ENCODE measurements at places on chromosomes 3 and 15. TPM values are rescaled to one million over a fixed set of nuclear protein-coding genes. Genes with fewer than 3 reads are reported as not detected.

TLE3 gene
- total RNA-seq, result 108 TPM

CLEC3B gene
- not detected for total RNA-seq

LIPH gene
- 0.21 TPM for total RNA-seq

PCOLCE2 gene
- 18.3 TPM for total RNA-seq

GRCh38 chr15:64635499-64636495, 139.6 kb downstream of the RBPMS2 start:
- no peak for DNase-seq

DNA sequence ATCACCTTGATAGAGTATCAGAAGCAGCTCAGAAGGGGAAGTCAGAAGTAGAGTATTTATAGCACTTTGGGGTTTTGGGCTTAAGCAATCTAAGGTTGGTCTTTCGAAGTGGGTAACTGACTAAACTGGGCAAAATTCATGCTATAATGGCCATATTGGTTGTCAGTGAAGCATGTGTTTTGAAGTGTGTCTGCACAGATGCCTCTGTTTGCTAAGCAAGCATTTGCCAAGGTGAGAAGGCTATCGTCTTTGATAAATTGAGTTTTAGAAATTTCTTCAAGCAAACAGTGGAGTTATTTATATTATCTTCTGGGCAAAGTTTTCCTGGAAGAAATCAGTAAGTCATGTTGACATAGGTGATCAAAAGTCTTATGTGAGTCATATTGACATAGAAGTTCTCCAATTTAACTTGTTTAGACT, 412.8 kb upstream of the TGFBR2 start:
- DNase-seq, result no peak

DNA sequence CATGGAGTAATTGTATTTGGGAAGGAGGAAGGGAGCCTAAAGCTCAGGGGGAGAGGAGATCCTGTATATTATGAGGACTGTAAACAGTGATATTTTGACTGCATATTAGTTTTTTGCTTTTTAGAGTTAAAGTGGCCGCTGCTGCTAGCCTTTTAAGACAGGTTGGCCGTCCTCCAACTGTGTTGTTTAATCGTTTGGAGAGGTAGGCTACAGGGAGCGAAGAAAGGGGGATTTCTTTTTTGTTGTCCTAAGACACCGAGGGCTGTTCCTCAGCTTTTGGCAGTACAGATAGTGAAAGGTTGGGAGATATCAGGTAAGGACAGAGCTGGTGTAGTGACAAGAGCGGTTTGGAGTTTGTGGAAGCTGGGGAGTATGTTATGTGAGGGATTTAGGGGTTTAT, 38.2 kb upstream of the RNF7 start:
- DNase-seq, result no peak

DNA sequence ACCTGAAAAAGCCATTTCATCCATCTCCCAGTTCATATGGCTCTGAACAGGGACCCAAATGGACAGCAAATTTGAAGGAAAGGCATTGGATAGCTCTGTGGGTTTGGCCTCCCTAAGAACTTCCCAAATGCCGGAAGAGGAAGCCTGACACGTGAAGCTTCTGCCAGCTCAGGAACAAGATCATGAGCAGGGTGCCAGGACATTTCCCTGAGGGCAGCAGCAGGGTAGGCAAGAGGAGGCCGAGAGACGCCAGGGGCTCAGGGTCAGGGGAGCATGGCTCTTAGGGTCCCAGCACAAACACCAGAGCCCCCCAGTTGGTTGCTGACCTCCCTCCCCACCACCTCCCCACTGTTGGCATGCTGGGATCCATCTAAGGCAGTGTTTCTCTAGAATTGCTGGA, 187.5 kb downstream of the MEGF11 start:
- DNase-seq, result no peak

DNA sequence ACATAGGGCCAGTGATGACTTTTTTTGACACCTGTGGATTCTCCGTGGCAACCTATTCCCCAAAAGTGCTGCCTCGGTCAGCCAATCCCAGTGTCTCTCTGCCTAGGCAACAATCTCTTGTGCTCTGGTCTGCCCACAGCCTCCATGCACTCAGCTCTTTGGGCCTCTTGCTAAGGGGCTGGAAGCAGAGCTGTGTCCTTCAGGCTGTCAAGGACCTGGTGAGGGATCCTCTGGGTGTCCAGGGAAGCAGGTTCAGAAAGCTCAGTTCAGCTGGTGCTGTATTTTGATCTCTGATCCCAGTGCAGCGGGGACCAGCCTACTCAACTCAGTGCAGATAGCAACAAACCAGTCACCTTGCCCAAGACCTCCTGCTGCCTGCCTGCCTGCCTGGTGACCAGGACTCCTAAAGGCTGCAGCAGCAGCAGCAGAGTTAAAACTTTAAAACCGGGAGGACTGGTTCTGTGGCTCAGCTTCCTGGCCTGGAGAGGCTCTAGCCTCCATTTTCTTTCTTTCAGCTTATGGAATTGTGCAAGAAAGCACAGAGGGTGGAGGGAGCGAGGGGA, 6.2 kb downstream of the PAK6 start:
- DNase-seq, result no peak

All from H7 (cell line).